Osteoblast (primary cell): ENCODE measurements at places on chromosomes 1 and 21.

DNA sequence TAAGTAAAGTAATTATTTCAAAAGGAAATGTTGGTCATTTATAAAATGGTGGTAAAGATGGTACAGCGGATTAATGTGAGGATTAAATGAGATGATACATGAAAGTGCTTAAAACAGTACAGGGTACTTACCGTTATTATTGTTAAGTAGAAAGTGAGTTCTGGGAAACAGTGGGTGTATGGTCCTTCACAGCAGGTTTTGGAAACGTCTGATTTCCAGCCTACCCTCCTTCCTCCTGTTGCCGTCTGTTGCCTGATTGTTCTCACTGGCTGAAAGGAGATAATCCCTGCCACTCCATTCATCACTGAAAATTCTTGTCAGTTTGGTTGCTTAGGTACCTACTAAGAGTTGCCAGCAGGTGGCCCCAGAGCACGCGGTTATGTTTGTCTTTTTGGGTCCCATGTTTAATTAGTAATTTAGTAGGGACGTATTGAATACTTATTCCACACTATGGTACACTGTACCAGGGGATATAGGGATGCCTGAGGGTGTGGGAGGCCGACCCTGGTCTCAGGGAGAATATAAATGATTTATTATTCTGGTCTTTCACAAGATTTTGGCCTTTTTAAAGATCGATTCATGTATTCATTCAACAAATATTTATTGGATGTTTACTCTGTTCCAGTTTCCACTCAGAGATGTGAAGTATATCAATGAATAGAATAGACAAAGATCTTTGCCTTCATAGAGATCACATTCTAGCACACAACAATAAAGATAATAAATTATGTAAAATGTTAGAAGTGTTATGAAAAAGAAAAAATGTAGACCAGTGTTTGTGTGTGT is 30.8 kb upstream of the RPTN start:
- peak; percentile 89 for DNase-seq

- DNase-seq = peak; percentile 53
Observed at GRCh38 chr1:17260738-17261137, 11.8 kb downstream of the PADI3 start.

DNA sequence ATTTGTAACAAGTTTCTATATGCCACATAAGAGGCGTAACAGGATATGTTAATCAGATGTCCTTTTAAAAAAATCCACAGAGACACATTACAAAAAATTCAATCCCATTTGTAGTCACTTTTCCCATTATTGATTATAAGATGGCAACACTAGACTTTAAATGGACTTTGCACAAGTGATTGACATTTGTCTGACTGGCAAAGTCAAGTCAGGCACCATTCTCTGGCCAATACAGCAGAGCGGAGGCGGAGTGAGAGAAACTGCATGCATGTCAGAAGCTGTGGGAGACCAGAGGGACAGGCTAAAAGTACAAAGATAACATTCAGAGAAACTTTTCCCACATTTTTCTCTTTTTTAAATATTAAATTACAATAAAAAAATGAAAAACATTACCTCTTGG is 28.1 kb upstream of the RGS5 start:
- no peak for DNase-seq

- no peak for DNase-seq
Observed at GRCh38 chr1:32023351-32023750, 9.7 kb downstream of the KHDRBS1 start.

- no peak for DNase-seq
Observed at GRCh38 chr1:84995484-84996334, 1.2 kb downstream of the MCOLN2 start.

DNA sequence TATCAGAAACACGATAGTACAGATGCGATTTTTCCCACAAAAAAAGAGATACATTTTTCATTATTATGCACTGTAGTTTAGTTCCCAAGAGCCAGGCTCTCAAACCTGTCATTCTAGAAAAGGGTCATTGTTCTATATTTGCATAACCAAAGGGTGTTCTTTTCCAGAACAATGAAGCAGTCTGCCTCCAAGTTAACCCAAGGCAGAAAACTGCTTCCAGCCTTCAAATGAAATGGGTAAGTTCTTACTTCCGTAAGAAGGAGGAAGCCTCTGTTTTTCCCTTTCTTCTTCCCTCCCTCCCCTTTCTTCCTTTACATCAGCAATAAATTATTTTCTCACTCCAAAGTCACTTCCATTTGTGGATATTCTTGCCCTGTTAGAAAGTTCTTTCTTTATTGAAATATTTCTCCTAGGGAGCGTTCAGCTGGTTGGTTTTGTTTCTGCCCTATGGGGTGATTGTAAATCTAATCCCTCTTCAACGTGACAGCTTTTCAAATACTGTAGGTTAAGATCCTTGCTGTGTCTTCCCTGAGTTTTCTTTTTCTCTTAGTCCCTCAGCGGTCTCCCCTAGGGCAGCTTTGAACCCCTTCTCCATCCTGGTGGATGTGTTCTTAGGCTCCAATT is 77.3 kb upstream of the PTGFRN start:
- DNase-seq = no peak

GRCh38 chr1:8712413-8713231 is 104.8 kb downstream of the RERE start:
- peak; percentile 87 for DNase-seq

DNA sequence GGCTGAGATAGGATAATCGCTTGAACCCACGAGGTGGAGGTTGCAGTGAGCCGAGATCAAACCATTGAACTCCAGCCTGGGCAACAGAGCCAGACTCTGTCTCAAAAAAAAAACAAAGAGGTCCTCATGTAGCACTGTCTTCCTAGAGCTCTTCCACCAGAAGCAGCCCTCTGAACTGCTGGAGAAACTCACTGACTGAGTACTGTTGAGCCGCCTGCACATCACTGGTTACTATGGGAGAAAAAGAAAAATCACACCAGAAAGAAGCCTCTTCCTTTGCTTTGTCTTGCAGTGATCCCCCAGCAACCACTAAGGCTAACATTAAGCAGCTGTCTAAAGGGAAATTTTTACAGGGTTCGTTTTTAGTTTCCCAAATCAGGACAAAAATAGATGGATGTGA is 112.9 kb upstream of the LYPLAL1 start:
- DNase-seq = no peak

DNA sequence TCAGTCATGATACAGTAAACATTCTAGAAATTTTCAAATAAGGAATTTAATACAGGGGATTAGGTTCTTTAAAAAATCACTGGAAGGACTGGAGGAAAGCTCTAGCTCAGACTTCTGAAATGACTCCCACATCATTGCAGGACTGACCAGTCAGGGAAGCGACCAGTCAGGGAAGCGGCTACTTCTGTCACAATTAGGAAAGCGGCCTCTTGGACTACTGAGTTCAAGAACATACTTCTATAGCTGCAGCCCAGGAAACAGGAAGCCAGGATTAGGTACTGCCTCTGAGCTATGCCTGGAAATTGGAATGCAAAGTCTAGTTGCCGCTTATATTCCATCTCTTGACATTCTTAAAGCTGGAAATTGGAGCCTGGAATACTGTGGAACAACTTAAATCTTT is 45.5 kb downstream of the USP25 start:
- DNase-seq = no peak

- no peak for DNase-seq
Observed at GRCh38 chr1:2493218-2493617, 17.1 kb downstream of the PLCH2 start.

DNA sequence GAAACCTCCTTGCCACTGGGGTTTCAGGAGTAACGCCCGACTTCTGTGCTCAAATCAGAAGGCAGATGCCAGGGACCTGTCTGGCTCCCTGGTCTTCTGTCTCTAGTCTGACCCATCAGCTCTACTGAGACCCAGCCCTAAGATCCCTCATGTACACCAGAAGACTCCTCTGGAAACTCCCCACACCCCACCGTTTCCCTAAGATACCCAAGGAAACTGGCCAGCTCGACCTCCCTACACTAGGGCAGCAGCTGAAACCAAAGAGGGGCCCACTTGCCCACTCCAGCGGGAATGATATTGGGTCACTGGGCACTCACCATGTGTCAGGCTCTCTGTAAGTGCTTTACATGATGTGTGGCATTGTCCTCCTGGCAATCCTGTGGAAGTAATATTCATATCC is 469 bp upstream of the S100A16 start:
- DNase-seq = peak; percentile 81

DNA sequence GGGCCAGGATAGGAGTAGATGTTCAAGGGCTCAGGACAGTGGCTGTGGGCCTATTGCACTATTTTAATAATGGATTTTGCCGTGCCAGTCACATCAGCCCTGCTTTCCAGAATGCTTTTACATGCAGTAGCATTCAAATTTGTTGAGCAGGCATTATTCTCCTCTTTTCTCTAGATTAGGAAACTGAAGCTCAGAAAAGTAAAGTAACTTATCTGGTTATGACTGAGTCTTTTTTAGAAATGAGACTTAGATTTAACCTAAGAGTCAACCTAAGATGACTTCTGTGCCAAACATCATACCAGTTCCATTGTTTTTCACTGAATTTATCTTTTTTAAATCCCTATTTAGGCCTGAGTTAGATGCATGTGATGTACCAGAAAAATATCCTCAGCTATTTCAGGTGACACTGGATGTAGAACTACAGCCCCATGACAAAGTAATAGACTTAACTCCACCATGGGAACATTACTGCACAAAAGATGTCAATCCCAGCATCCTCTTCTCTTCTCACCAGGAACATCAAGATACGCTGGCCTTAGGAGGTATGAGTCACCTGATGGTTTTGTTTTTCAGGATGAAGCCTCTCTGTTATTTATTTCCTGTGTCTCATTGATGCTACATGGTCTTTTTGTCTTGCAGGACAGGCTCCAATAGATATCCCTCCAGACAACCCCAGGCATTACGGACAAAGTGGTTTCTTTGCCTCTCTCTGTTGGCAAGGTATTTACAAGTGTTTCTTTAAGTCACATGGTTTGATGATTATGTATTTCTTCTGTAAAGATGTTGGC is 31.4 kb upstream of the LEPR start:
- no peak for DNase-seq

- no peak for DNase-seq
Observed at GRCh38 chr21:45736690-45737484, 93.4 kb downstream of the PCBP3 start.

DNA sequence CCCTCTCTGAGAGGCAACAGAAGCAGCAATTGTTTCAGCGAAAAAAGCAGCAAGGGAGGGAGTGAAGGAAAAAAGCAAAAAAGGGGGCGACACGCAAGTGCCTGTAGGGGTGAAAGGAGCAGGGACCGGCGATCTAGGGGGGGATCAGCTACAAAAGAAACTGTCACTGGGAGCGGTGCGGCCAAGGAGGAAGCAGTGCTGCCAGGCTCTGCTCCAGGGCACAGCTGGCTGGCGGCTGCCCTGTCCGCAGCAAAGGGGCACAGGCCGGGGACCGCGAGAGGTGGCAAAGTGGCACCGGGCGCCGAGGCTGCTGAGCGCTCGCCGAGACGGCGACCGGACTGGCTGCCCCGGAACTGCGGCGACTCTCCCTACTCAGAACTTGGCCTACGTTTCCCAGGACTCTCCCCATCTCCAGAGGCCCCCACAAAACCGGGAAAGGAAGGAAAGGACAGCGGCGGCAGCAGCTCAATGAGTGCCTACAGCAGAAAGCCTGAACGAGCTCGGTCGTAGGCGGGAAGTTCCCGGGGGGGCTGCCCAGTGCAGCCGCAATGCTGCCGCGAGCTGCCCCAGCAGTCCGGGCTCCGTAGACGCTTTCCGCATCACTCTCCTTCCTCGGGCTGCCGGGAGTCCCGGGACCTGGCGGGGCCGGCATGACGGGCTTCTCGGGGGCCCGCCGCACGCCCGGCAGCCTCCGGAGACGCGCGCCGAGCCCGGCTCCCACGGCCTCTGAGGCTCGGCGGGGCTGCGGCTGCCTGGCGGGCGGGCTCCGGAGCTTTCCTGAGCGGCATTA is 1.0 kb upstream of the CDKN2C start:
- peak; percentile 78 for DNase-seq

GRCh38 chr1:143698016-143698415 is 273.8 kb downstream of the FAM72C start:
- no peak for DNase-seq

- DNase-seq = no peak
Observed at GRCh38 chr1:226335661-226336060, 26.7 kb upstream of the LIN9 start.

- DNase-seq = peak; percentile 44
Observed at GRCh38 chr1:208433086-208433485, 188.9 kb upstream of the PLXNA2 start.

DNA sequence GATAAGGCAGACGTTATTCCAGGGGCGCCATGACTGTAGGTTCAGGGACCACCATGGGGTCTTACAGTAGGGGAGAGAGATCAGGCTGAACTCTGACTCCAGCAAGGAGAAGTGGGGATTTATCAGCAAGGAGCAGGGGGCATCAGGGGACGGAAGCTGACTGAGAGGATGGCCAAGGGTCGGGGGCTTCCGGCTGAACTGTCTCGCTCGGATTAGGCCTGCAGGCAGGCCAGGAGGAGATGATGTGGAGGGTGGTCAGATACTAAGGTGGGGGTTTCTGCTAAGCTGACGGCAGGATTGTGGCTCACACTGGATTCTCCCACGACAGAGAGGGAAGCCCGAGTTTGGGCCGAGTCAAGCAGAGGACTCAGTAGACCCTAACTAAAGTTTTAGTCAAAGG is 186.9 kb upstream of the VAMP3 start:
- DNase-seq = no peak

DNA sequence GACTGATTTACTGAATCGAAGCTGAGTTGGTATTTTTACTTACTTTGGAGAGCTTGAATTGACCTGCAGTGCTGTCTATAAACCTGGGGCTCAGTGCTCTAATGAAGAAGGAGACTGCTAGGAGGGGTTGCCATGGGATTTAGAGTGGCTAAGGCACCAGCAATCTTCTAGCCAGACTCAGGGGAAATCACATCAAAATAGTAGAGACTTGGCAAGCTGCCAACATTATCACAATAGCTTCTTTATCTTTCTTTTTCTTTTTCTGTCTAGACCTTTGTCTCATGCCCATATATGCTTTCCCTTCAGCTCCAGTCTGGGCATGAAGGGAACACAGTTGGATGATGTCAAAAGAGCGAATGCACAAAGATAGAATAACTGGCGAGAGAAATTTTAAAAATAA is 301.1 kb upstream of the DPYD start:
- DNase-seq = no peak

DNA sequence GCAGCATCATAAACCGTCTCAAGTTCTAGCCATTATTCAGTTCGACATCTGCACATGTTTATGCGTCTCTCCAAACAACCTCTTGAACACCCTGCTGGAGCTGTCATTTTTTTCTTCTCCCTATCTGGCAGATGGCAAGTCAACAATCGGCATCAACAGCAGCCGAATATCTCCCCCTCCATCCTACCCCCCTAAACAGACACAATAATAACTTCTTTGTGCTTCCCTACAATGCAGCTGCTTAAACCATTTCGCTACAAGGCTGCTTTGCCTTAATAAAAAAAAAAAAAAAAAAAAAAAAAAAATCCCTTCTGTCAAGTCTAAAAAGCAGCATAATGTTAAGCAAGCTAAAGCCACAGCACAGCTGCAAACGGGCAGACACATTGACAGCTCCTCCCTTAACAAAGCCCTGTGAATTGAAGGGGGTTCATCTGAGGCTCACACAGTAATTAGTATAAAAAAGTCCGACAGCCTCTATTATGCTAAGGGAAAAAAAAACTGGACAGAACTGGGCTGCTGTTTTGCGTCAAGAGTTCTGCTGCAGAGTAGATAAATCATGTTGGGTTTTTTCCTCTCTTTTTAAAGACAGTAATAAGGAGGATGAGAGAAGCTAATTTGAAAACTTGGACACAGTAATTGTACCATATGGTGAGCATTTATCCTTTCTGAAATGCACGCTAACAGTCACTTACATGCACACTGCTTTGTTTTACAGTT is 136.4 kb downstream of the AKT3 start:
- DNase-seq = no peak
